ENCODE measurements at places on chromosomes 6 and 20.

- peak; percentile 11 for DNase-seq
These were observed 29.5 kb downstream of the CEP85L start for GRCh38 chr6:118621799-118622470.

DNA sequence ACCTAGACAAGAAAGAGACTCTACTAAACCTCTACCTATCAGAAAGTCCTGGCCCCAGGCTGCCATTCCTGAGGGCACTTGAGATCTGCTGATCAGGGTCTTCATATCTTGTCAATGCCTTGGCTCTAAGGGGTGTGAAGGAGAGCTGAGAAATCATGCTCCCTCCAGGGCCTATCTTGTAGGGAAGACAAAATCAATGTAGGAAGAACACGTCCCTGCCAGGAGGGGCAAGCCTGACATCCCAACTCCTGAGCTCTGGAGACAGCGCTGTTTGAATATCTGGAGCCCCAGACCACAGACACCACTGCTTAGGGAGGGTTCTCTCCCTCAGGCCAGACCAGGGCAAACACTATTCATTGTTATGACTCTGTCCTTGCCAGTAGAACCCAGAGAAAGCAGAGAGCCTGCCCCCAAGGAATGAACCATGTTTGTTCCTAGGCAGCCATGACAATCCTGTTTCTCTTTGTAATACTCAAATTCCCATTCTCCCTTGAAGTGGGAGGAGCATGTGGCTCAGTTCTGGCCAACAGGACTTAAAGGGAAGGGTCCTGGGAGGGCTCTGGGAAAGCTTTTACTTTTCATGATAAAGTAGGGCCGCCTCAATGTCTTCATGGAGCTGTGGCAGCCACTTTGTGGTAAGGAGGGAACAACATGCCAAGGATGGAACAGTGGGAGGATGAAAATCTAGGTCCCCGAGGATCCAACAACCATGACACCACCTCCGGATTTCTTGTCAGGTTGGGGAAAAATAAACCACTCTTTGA, 1.8 kb upstream of the FASTKD5 start:
- no peak for DNase-seq

DNA sequence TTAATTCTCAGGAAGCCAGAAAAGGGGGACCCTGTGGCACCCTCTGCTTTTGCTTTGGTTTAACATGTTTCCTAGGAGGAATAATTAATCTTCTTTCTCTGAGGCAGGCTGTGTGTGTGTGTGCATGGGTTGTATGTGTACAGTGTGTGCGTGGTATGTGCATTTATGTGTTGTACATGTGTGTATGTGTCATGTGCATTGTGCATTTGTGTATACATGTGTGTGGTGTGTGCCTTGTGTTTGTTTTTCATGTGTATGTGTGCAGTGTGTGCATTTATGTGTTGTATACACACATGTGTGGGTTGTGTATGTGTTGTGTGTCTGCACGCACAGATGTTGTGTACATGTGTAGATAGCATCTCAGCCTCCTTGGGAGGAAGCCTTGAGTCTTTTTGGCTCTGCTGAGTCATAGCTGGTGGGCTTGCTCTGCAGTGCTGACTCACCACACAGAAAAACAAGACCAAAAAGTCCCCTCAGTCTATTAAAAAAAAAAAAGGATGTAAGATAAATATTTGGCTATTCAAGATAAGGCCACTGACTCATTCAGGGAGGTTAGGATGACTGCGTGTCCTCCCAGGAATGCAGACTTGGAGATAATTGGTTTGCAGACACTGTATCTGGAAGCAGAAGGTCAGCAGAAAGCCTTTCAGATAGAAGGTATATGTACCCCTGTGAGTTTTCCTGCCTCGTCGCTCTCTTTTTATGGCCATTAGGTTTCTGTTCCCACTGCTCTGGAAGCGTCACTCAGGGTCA, 58.6 kb downstream of the SYNJ2 start:
- DNase-seq = peak; percentile 100

GRCh38 chr6:156379392-156380289, 397.5 kb upstream of the ARID1B start:
- no peak for DNase-seq

DNA sequence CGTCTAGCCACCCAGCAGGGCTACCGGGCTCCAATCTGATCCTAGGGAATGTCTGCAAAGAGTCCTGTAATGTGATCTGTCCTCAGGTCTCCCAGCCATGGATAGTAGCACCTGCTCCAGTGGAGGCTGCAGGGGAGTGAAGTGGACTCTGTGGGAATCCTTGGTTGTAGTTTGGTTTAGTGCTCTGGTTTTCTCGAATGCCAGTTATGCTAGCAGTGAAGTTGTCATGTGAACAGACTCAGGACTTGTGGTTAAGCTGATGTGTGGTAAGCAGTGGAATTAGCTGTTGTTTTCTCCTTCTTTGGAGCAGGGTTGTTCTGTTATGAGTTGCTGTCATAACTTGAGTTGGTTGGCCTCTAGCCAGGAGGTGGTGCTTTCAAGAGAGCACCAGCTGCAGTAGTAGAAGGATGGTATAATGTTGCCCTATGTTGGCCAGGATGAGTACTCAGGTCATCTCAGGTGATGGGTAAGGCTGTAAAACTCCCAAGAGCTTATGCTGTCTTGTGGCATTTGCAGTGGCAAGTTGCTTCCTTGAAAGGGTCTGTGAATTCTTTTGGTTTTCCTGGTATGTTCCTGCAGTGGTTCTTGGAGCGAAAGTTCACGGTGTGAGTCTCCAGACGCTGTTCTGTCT, 390.2 kb downstream of the UTRN start:
- DNase-seq = peak; percentile 52

DNA sequence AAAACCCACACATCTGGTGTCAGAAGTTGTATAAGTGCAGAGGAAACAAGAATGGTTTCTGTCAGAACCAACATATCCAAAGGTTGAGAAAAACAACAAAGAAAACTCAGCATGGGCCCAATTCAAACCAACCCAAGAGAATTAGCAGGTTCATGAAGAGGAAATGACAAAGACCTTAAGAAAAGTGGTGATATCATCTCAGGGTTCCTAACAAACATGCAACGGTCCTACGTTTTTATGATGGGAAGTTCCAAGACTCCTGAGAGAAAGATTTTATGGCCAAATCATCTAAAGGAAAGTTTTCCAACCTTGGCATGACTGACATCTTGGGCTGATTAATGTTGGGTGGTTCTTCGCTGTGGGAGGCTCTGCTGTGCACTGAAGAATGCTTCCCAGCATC, 23.0 kb downstream of the TFB1M start:
- no peak for DNase-seq

- no peak for DNase-seq
These were observed 19.5 kb downstream of the TFEB start for GRCh38 chr6:41715795-41716515.

GRCh38 chr20:25061821-25062530, 4.0 kb upstream of the ACSS1 start:
- DNase-seq = no peak

DNA sequence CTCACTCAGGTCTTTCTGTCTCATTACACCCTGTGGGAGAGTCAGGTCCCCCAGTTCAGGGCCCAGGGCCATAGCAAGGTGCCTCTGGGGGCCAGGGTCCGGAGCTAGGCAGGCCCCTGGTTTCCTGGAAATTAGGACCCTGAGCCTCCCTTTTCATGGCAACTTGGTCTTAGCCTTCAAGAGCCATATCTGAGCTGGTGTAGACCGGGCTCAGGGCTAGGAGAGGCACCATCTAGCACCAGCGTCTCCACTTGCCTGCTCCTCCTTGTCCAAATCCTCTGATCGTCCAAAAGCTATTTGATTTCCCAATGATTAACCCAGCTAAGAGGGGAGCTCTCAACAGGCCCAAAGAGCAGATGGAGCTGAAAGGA, 5.6 kb downstream of the MDFI start:
- DNase-seq = no peak

- DNase-seq = peak; percentile 61
These were observed 1.1 kb upstream of the LSM14B start for GRCh38 chr20:62120990-62121775.

DNA sequence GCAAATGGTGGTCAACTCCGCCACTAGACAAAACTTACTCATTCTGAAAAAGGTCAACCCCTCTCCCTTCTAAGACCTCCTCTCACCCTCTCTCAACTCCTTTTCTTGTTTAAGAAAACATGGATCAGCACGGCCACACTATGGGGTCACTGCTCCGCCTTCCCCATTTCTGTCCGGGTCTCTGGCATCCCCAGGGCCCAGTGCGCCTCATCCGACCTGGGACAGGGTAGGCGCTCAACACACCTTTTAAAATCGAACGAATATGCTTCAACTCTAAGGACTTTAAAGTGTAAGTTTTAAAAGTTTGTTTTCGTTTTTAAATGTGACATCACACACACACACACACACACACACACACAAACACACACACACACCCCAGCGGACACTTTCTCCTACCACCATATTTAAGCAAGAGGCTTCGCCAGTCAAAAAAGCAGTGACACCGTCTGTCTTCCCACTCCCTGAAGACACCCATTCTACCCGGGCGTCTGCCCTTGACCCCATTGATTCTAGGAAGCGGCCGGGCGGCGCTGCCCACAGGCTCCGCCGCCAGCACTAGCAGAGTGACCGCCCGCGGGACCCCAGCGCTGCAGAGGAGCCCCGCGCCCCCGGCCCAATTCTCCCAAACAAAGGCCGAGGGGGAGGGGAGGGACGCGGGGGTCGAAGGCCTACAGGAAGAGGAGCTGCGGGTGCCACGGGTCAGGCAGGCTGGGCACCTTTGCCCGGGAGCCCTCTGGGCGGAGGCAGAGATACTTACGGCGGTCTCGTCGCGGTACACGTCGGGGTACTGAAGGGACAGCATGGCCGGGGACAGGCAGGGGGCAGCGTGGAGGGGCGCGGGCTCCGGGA, 568 bp downstream of the PREP start:
- peak; percentile 36 for DNase-seq

DNA sequence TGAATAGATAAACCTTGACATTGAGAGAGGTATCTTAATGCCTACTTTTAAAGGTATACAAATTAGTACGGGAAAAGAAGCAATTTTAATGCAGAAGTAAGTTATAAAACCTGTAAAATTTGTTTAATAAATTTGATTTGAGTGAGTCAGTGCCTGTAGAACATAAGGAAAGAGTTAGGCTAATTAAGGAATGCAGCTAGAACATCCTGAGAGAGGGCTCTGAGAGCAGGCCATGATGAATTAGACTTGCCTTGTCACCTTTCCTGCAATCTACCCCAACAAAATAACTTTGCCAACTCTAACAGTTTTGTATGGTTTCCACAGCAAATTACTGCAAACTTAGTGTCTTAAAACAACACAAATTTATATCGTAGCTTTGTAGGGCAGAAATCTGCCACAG, 700.8 kb downstream of the RFPL4B start:
- no peak for DNase-seq

GRCh38 chr6:2063547-2063946, 181.9 kb downstream of the GMDS start:
- no peak for DNase-seq

- DNase-seq = peak; percentile 50
These were observed 33.4 kb downstream of the HSF2 start for GRCh38 chr6:122432816-122433215.

DNA sequence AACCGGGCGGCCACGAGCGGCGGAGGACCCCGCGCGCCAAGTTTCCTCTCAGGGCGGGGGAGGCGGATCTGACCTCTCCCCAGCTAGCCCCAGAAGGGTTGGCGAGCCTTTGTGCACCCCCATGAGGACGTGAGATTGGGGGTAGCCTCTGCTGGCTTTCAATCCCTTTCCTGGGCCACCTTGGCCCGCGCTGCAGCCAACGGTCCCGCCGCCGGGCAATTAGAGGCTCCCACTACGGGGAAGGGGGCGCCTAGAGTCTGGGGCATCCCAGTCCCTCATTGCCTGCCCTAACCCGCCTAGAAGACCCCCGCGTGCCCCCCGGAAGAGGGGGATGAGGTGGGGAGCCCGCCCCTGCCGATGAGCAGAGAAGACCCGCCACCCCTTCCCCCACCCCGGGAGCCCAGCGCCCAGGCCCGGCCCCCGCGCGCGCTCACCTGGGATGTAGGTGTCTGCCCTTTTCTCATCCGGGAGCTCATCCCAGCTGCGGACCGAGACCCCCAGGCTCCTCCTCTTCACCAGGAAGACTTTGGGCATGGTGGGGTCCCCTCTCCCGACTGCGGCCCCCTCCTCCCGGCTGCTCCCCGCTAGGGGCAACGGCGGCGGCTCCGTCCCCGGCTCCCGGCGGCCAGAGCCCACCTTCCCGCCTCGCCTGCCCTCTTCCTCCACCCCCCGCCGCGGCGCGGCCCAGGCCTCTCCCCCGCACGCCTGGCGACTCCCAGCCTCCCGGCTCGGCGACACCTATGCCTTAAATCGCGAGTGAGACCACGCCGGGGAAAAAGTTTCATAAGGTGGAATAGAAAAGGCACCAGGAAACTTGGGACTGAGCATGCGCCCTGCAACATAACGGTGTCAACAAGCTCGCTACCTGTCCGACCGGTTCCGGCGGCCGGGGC, at the start of gene OVOL2:
OVOL2 (minus strand) TSS at position 816 of the 893 bp plus-strand sequence; CDS start at position 534, 282 bp downstream.
- DNase-seq = no peak

DNA sequence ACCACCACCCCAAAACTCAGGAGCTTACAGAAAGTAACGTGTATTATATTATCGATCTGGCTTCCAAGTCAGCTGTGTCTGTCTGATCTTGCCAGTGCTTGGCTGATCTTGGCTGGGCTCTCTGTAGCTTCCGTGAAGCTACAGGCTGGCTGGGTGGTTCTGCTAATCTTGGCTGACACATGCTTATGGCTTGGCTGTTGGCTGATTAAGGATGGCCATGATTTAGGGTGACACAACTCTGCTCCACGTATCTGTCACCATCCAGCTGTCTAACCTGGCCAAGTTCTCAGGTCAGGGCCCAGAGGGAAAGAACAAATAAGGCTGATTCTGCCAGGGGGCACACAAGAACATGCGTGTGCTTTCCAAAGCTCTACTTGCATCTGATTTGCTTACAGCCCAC, 64.7 kb upstream of the PRL start:
- DNase-seq = no peak

- DNase-seq = no peak
These were observed 21.1 kb downstream of the HDGFL1 start for GRCh38 chr6:22590423-22590822.

- peak; percentile 1 for DNase-seq
These were observed 230.7 kb upstream of the BTBD3 start for GRCh38 chr20:11686820-11687543.

GRCh38 chr6:45965007-45965406, 50.7 kb downstream of the CLIC5 start:
- no peak for DNase-seq

DNA sequence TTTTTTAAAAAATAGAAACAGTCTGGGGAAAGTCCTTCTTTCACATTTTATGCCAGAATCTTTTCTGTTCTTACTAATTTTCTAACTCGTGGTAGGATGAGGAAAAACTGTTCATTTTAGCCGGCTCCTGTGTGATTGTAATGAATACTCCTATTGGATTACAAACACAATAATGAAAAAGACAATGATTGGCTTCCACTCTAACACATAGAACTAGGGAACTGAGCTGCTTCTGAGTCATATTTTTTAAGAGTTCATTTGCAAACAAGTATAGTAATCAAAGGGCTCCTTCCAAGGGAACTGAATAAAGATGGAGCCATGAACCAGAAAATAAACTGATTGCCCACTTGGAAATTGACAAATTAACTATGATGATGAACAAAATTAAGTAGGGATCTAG, 265.3 kb upstream of the TCF21 start:
- no peak for DNase-seq

GRCh38 chr6:9062596-9062995, 627.3 kb upstream of the SLC35B3 start:
- DNase-seq = no peak
